ENCODE measurements at places on chromosomes 2 and 18.

DNA sequence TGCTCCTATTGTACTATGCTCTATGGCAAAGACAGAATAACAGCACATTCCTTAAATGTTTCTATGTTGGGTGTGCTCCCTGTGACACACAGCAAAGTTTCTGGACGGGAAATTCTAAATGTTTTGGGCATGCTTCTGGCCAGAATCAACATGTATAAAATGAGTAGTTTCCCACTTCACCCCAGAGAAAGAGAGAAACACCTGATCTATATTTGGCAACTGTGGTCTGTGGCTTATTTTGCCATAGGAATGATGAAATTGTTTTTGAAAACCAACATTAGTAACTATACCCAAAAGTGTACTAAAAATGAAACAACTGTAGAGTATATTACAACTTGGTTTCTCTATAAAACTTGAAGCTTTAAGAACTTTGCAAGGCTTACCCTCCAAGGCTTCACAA is 89.1 kb downstream of the RAD51AP2 start:
- DNase-seq, result peak; percentile 68

DNA sequence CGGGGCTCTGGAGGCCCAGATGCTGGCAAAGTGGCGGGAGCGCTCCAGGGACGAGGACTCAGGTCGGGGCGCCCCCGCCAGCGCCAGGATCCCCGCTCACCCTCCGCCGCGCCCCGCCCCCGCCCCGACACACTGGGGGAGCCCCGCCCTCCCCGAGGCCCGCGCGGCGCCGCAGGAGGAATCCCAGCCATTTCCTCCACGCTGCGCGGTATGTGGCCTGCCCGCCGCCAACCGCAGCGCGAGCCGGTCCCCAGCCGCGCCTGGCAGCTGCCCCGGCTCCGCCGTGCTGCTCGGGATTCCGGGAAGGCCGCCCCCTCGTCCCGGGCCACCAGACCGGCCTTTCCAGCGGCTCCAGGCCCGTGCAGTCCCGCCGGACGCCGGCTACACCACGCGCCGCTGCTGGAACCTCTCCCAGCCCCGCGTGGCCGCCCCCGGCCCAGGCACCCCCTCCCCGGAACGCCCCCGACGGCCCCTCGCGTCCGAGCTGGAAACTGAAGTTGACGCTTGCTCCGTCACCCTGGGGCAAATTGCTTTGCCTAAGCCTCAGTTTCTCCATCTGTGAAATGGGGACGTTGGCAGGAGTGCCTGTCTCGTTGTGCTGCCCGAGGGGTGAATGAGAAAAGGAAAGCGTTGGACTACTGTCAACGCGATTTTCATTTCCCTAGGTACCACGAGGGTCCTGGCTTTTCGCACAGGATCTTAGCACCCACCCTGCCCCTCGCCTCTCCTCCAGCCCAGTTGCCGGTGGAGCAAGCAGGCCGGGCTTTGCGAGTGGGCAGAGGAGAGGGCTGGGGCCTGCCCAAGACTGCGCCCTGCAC is 53.6 kb downstream of the PKDCC start:
- DNase-seq, result peak; percentile 85

DNA sequence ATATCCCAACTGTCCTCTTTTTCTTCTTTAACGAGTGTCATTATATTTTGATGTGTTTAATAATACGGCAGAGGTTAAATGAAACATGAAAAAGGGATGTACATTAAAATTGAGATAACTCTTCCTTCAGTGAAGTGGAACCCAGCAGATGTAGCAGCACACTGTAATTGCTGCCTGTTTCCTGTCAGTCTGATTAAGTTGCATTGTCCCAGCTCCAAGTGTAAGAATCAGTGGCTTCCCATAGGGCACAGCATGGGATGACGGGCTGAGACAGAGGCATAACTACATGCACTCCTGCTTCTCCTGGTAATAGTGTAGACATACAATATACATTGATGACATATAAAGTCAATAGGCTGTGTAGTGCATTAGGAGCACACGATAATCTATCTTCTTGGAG is 175.8 kb upstream of the TCF4 start:
- DNase-seq, result peak; percentile 6

DNA sequence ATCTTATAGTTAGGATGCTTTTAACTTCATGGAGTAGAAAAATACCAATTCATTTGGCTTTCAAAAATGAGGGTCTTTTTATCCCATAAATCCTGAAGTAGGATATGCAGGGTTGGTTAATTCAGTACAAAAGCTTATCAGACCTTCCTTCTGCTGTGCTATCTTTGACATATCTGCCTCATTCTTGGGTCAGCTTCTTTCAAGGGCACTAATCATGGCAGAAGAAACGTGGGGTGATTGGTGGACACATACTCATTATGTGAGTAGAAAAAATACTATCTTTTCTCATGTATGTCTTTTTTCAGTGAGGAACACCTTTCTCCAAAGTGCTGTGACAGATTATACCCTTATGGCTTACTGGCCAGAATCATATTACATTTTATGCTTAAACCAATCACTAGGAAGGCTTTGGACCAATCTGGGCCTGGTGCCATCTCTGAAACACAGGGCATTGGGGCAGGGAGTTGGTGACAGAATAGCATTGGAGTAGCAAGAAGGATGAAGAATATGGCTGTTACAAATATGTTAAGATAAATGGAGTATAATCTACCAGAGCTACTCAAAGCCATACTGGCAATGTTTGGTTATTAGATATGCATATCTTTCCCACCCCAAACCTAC is 10.1 kb downstream of the UGP2 start:
- no peak for DNase-seq

GRCh38 chr2:62999905-63000304 is 50.7 kb upstream of the OTX1 start:
- DNase-seq, result peak; percentile 80

DNA sequence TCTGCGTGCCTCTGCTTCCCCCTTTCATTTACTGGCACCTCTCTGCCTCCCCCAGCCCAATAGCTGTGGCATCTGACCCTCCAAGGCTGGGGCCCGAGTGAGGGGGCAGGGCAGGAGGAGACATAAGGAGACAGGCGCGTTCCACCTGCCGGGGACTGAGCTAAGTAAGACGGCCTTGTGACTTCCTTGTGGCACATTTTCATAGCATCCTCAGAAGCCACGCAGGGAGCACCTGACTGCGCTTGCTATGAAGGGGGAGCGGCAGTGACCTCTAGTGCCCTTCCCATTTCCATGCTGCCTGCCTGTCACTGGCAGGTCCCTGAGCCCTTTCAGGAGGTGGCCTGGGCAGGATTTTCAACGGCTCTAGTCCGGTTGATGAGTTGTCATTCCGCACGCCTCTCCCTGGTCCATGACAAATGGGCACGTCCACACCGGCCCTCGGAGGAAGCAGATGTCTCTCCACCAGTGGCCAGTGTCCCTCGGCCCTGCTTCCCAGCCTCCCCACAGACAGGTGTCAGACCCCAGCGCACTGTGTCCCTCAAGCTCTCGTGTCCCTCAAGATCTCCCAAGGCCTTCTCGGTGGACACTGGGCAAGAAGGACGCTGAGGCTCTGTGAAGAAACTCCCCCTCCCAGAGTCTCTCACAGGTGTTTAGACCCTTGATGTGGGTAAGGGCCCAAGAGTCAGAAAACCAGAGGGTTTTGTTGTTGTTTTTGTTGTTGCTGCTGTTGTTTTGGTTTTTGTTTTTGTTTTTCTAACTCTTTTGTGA is 42.7 kb downstream of the CYP26B1 start:
- DNase-seq, result no peak

DNA sequence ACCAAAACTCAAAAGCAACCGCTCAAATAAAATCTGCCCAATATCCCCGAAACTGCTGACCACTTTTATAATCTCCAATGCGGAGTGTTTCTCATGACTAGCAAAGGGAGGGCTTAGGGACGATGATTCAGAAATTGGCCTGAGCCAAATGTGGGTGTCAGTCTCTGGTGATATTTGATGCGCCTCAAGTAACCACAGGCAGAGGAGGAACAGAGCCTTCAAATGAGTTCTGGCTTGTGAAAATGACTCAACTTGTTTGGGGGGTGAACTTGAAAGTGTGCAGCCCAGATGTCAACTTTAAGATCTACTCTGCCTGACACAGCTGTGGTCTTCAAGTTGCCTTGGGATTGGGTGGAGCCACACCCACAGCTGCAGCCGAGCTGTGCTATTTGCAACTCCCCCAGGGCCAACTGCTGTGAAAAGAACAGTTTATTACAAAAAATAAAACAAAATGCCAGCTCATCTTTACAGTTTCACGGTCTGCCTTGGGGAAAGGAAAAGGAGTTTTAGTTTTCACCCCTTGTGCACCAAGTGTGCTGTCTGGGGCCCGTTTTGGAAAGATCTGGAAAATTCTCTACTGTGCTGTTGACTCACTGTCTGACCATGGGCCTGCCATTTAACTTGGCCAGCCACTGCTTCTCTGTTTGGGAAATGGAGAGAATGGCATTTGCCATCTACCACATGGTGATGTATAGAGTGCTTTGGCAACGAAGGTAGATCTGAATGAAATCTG is 222.1 kb downstream of the MTX2 start:
- DNase-seq, result peak; percentile 100

GRCh38 chr18:48139431-48140347 is 209.2 kb upstream of the SMAD2 start:
- DNase-seq, result no peak

- DNase-seq, result no peak
Observed at GRCh38 chr18:59917422-59917821, 17.6 kb downstream of the PMAIP1 start.

- peak; percentile 94 for DNase-seq
Observed at GRCh38 chr2:226002438-226002837, 602.9 kb downstream of the NYAP2 start.

DNA sequence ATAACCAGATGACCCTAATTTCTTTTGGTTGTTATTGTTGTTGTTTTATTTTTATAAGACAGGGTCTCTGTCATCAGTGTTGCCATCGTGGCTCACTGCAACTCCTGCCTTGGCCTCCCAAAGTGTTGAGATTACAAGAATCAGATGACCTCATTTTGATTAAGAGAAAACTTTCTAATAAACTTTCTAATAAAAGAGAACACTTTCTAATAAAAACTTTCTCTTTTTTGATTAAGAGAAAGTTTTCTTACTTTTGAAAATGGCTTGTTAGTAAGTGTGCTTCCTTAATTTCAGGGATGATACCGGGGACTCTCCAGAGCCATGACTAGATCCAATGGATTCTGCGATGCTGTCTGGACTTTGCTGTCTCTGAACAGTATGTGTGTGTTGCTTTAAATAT is 7.7 kb downstream of the CENPA start:
- no peak for DNase-seq

GRCh38 chr2:230447455-230448451 is 31.8 kb downstream of the SP100 start:
- no peak for DNase-seq

GRCh38 chr2:54639609-54640008 is 83.9 kb upstream of the EML6 start:
- DNase-seq, result no peak

DNA sequence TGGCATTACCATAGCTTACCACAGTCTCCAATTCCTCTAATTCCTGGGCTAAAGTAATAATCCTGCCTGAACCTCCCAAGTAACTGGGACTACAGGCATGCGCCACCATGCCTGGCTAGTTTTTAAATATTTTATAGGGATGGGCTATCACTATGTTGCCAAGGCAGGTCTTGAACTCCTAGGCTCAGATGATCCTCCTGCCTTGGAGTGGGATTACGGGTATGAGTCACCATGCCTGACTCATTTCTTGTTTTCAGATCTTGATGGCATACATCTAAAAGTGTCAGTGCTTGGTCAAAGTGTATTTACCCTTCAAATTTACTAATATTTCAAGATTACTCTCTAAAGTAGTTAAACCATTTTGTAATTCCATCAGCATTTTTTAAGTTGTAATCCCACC is 9.4 kb upstream of the SOCS6 start:
- no peak for DNase-seq

GRCh38 chr2:205815673-205816072 is 133.4 kb downstream of the NRP2 start:
- DNase-seq, result no peak

GRCh38 chr2:145975406-145975805 is 1455.5 kb upstream of the ZEB2 start:
- DNase-seq, result no peak

- no peak for DNase-seq
Observed at GRCh38 chr2:152546230-152546837, 170.9 kb downstream of the PRPF40A start.

- no peak for DNase-seq
Observed at GRCh38 chr2:217357886-217358620, 498.2 kb upstream of the TNP1 start.

GRCh38 chr2:455913-456312 is 168.0 kb upstream of the ALKAL2 start:
- no peak for DNase-seq

DNA sequence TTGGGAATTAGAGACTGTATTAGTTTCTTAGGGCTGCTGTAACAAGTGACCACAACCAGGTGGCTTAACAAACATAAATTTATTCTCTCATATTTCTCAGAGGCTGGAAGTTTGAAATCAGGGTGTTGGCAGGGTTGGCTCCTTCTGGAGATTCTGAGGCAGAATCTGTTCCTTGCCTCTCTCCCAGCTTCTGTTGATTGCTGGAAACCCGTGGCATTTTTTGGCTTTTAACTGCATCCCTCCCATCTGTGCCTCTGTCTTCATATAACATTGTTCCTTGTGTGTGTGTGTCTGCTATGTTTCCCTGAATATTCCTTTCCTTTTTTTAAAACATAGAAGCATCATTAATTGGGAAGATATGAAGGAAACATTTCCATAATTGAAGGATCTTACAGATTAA is 448.1 kb upstream of the DCC start:
- DNase-seq, result no peak

- no peak for DNase-seq
Observed at GRCh38 chr18:49739275-49739674, 74.1 kb downstream of the ACAA2 start.

GRCh38 chr2:101972621-101973434 is 18.9 kb upstream of the IL1R2 start:
- DNase-seq, result peak; percentile 95

GRCh38 chr2:98809116-98809515 is 78.2 kb upstream of the MGAT4A start:
- DNase-seq, result no peak

- no peak for DNase-seq
Observed at GRCh38 chr2:106953236-106953635, 67.3 kb upstream of the ST6GAL2 start.

GRCh38 chr2:150690261-150690660 is 202.8 kb upstream of the RND3 start:
- DNase-seq, result no peak

DNA sequence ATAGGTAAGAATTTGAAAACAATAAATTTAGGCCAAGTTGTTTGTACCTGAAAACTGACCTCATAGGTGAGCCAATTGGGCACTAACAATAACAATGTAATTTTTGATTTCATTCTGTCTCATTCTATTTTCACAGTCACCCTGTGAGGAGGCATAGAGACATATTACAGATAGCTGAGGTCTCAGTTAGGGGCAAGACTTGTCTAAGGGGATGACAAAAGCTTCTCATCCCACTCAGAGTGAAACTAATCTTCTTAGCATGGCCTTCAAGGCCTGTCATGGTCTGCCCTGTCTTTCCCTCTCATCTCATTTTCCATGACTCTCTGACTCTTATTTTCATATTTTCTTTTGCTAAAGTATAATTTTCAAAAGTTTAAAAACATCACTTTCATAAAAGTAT is 562.0 kb upstream of the TNP1 start:
- no peak for DNase-seq

GRCh38 chr18:35178260-35178659 is 62.6 kb upstream of the ZNF397 start:
- DNase-seq, result peak; percentile 62
